Chondrocyte (in vitro differentiated cells): ENCODE measurements at places on chromosomes 7 and 10. TPM values are rescaled to one million over a fixed set of nuclear protein-coding genes. Genes with fewer than 3 reads are reported as not detected.

PRKAR2B gene
- 0.69 to 2.0 TPM (median 0.87 TPM) in 3 replicates for total RNA-seq

AKR1B15 gene
- total RNA-seq: not detected in 3 replicates

DNA sequence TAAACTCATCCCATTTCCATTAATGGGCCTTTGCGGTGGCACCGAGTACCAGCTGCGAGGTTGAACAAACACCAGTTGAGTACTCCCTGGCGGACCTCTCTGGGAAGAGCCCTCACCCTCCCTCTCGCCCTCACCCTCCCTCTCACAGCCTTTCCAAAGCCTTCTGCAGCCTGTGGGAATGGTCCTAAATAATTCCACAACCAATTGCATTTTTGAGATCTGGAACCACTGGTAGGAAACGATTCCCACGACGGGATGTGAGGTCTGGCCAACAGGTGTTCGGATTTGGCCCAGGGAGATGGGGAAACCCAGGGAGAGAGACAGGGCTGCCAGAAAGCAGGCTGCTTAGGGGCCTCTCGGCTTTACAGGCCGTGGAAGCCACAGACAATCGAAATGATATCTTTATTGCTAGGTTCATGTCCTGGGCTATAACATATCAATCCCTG, 5.3 kb downstream of the PTF1A start:
- H3K4me1 ChIP-seq: peaks cover 3% of the 10 kb centered on the region
- no peak overlapping the region for H3K27ac ChIP-seq
- no peaks in the 10 kb centered on the region for H3K36me3 ChIP-seq
- H3K27me3 ChIP-seq: peaks cover 81% of the 10 kb centered on the region
- no peak for DNase-seq

DNA sequence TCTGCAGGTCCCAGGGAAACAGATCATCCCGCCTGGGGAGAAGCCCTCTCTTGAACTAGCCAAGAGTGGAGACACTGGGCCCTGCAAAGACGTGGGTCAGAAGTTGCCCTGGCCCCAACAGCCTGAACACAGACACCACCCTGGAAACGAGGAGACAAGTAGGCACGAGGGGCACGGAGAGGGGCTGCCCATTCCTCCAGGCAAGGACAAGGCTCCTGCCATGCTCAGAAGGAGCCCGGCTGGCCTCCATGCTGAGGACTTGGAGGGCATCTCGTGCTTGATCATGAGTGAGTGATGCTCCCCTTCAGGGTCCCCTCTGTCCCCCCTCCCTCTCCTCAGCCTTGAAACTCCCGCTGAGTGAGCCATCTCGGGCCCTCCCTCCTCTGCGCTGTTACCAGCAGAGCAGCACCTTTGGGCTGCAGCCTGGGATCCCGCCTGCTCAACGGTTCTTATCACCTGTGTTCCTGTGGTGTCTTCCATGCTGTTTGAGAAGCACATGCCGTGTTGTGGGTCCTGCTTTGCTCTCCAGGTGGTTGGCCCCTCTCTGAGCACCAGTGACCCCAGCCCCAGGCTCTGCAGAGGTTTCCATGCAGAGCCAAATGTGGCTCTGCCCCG, 544.3 kb downstream of the TCERG1L start:
- no peaks in the 10 kb centered on the region for H3K27me3 ChIP-seq
- H3K36me3 ChIP-seq: peaks cover 2% of the 10 kb centered on the region
- no peak overlapping the region for H3K4me3 ChIP-seq
- H3K4me1 ChIP-seq: no peaks in the 10 kb centered on the region
- no peak for DNase-seq

GRCh38 chr7:2175514-2175913, 57.2 kb downstream of the MAD1L1 start:
- H3K4me1 ChIP-seq: peaks cover 47% of the 10 kb centered on the region
- H3K4me3 ChIP-seq: no peak overlapping the region
- peak overlapping the region; percentile 88 for H3K27ac ChIP-seq
- H3K27me3 ChIP-seq: no peaks in the 10 kb centered on the region
- H3K36me3 ChIP-seq: peaks cover 10% of the 10 kb centered on the region
